ENCODE measurements at places on chromosomes 2 and 18.

DNA sequence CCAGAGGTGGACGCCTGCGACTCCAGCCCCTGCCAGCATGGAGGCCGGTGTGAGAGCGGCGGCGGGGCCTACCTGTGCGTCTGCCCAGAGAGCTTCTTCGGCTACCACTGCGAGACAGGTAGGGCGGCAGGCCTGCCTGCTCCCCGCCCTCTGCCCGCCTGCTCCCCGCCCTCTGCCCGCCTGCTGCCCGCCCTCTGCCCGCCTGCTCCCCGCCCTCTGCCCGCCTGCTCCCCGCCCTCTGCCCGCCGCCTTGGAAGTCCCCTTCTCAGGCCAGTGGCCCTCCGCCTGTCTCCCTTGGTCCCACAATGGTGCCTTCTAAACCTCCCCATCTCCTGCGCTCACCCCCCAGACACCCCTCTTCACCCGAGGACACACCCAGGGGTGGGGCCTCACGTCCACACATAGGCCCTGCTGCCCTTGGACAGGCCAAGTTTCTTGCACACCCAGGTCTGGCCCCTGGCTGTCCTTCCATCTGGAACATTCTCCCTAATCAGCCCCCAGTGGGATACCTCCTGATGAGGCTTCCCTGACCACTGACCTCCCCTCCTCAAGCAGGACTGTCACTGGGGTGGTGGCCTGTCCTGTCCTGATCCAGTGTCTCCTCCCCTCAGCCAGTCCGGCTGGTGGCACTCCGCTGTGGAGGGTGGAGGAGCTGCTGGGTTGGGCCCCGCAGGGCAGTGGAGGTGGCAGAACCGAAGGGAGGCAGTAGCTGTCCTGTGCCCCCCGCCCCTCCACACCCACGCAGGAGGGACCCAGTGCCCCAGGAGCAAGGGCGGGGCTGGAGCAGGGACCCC is 37.9 kb downstream of the MTERF4 start:
- DNase-seq: peak; percentile 16

DNA sequence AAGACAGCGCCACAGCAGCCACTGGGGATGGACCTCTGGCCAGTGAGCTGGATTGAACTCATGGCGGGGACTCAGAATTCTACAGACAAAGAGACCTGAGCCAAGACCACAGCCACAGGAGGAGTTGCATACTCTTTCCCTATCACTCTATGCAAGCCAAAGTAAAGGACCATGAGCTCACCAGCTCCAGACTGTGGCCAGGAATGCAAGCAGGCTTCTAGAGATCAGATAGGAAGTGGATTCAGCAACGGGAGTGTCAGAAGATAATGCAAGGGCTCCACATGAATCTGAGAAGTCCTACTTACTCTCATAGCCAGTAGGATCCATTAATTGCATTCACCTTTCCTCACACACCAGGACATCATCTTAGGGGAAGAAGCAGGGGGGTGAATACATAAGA is 415.4 kb upstream of the POU3F3 start:
- no peak for DNase-seq

GRCh38 chr18:12315490-12315889 is 7.4 kb downstream of the TUBB6 start:
- no peak for DNase-seq

GRCh38 chr2:210503001-210503623 is 26.6 kb upstream of the LANCL1 start:
- peak; percentile 4 for DNase-seq

DNA sequence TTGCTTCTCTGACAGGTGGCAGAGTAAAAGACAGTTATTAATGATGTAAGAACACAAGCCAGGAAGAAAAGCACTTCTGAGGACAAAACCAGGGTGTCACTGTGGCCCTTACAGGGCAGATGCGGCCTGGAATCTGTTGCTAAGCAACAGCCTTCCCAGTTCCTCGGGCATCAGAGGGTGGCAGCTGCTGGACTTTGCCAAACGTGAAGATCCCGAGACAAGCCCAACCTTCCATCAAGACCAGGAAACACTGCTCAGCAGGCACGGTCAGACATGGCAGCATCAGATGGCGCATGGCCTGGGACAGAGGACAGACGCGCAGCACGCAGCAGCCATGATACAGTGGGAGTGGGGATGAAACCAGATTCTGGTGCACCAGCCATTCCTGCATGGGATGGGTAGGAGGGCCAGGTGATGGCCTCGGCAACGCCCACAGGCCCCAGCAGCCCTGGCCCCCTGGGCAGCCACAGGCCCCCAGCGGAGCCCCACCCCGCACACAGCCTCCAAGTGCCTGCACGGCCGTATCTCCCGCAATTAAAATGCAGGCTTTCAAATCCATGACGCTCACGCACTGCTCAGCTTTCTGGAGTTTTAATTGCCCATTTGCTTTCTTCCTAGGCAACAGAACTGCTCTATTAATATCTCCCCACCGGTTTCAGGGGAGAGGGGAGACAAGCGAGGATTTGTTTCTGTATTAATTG is 89.0 kb downstream of the EIPR1 start:
- no peak for DNase-seq

DNA sequence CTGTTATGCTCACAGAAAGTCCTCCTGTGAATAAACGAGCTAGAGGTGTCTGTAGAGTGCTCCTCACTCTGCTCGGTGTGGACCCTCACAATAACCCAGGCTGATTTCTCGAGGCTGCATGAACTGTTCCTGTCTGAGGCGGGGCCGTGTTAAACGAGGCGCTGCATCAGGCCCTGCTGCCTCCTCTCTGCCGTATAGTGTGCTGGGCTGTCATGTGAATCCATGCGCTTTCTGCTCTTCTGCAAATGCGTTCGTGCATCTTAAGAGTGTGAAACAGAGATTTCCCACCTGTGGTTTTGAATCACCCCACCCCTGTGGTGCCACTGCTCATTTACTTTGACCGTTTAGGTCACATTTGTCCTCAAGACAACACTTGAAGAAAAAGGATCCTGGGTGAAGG is 26.2 kb downstream of the TRAF3IP1 start:
- no peak for DNase-seq

DNA sequence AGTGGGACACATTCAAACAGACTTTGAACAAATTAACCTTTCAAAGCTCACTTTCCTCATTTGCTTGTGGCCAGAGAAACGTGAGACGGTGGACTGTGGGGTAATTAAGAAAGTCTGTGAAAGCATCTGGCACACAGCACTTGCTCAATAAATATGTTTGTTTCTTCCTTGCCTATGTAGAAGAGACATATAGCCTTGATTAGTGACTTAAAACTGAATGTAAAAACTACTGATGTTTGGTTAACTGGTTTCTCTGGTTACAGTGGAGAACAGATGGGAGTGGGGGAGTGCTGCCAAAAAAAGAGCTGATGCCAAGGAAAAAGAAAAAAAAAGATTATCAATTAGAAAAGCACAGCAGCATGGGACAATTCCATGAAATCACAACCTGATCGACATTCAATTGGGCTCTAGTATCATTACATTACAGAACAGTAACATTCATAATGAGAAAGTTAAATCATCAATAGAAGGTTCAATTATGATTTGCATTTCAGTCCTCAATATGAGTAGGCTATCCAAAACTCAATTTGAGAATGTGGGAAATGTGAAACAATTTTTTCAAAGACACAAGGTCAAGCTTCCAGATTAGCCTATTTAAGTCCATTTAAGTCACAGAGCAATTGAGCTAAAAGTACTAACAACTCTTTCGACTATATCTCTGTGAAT is 14.7 kb downstream of the CUL3 start:
- no peak for DNase-seq

DNA sequence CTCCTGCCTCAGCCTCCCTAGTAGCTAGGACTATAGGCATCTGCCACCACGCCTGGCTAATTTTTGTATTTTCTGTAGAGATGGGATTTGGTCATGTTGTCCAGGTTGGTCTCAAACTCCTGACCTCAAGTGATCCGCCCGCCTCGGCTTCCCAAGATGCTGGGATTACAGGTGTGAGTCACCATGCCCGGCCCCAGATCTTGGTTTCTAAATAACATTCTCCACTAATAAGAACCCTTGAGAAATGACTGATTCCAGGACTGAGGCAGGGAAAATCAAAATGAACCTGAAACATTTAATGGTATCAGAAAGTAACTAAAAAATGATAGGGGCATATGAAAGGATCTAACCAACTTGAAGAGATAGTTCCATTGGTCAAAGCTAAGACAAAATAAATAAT is 34.0 kb downstream of the BMPR2 start:
- DNase-seq: no peak

Measured in T-helper 9 cell (primary cell).